ENCODE measurements at places on chromosomes 16 and 17. TPM values are rescaled to one million over a fixed set of nuclear protein-coding genes. Genes with fewer than 3 reads are reported as not detected.

PIK3R5 gene
- total RNA-seq, result 84.0 TPM

ITGAD gene
- 0.28 TPM for total RNA-seq

ACSF3 gene
- total RNA-seq, result 53.0 TPM

ZNF18 gene
- 16.3 TPM for total RNA-seq

ATP2A1 gene
- 4.6 TPM for total RNA-seq

KRTAP1-5 gene
- total RNA-seq, result not detected

ALOX12 gene
- not detected for total RNA-seq

PPM1E gene
- not detected for total RNA-seq

HOXB6 gene
- total RNA-seq, result not detected

KRTAP2-4 gene
- total RNA-seq, result not detected

DPEP3 gene
- total RNA-seq, result 0.54 TPM

ABCC6 gene
- not detected for total RNA-seq

IGSF6 gene
- total RNA-seq, result 1.8 TPM

COG8 gene
- total RNA-seq, result 42.5 TPM

GRCh38 chr17:4184811-4185210 is 41.8 kb downstream of the CYB5D2 start:
- no peak overlapping the region for H3K27ac ChIP-seq
- H3K36me3 ChIP-seq, result peaks cover 30% of the 10 kb centered on the region
- H3K4me1 ChIP-seq, result peaks cover 4% of the 10 kb centered on the region
- H3K27me3 ChIP-seq, result no peaks in the 10 kb centered on the region

DNA sequence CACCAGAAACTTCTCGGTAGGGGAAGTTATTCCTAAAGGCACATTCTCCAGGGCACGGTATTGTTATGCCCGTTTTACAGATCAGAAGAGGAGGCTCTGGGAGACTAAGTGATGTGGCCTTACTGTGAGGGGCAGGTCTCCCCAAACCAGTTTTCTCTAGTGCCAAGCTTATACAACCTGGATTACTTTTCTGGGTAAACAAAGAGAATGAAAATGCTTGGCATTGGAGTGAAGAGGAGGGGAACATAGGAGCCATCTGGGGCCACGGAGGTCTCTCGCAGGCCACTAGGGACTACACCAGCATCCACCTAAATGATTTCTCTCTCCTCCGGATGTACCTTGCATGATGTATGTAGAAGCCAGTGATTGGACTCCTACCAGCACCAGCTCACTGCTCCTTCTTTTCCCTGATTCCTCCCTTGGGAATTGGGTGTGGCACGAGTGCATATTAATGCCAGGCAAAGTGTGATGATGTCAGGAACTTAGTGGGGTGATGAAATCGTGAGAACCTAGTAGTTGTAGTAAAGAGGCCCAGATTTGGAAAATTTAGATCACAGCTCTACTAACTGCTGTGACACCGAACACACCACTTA is 674 bp downstream of the TOM1L1 start:
- no peak overlapping the region for H3K27ac ChIP-seq
- peak overlapping the region; percentile 64 for H3K4me3 ChIP-seq

GRCh38 chr16:5665834-5666233 is 568.2 kb upstream of the EEF2KMT start:
- H3K27me3 ChIP-seq, result no peaks in the 10 kb centered on the region
- no peak overlapping the region for H3K27ac ChIP-seq
- no peaks in the 10 kb centered on the region for H3K36me3 ChIP-seq
- H3K4me3 ChIP-seq, result no peak overlapping the region
- no peak for DNase-seq

DNA sequence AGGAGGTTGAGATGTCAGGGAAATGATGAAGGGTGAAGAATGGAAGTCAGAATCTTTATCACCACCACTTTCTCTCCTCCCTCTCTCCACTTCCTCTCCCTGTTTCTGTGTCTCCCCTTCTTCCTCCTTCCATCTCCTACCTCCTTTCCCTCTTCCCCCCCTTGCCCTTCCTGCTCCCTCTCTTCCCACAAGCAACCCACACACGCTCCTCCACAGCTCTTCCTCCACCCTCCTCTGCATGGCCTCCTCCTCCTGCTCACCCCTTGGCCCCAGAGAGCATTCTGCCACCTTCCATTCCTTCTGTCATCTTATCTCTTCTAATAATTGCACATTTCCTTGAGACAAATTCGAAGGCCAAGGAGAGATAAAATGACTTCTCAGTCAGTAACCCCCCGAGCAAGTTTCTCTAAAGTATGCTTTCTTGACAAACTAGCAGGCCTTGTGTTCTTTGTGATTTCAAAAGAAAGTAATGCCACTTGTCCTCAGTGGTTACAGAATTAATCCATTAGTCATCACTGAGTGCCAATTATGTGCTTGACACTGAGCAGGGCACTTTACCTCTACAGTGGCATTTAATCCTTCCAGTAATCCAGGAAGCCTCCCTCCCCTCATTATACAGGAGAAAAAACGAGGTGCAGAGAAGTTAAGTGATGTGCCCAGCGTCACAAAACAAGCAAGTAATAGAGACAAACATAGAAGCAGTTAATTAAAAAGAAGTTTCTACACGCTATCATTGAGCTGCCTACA is 72.3 kb upstream of the CCL1 start:
- no peak overlapping the region for H3K27ac ChIP-seq
- no peaks in the 10 kb centered on the region for H3K4me1 ChIP-seq
- H3K4me3 ChIP-seq, result no peak overlapping the region
- no peaks in the 10 kb centered on the region for H3K36me3 ChIP-seq

GRCh38 chr17:69606142-69606800 is 191.8 kb downstream of the MAP2K6 start:
- DNase-seq, result no peak
- H3K4me3 ChIP-seq, result no peak overlapping the region
- no peaks in the 10 kb centered on the region for H3K27me3 ChIP-seq
- H3K27ac ChIP-seq, result no peak overlapping the region
- peaks cover 30% of the 10 kb centered on the region for H3K4me1 ChIP-seq

DNA sequence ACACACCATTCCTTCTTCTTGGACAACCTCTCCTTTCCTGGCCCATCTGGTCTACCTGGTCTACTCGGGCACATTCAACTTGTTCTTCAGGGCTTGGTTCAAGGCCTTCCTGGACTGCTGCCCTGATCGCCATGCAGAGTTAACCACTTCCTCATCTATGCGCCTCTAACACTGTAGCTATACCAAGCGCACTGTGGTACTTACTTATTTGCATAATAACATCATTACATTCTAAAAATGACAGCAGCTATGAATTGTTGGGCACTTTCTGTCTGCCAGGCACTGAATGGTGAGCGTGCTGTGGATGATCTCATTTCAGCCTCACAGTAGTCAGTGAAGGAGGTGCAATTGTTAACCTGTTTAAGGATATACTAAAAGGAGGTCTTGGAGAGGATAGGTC is 66.9 kb upstream of the SDK2 start:
- H3K4me3 ChIP-seq, result no peak overlapping the region
- H3K27me3 ChIP-seq, result peaks cover 23% of the 10 kb centered on the region
- H3K4me1 ChIP-seq, result peaks cover 9% of the 10 kb centered on the region

GRCh38 chr17:73936908-73937627 is 266.4 kb upstream of the RPL38 start:
- no peaks in the 10 kb centered on the region for H3K36me3 ChIP-seq
- no peak overlapping the region for H3K27ac ChIP-seq
- peaks cover 2% of the 10 kb centered on the region for H3K4me1 ChIP-seq
- no peak overlapping the region for H3K4me3 ChIP-seq
- DNase-seq, result no peak

GRCh38 chr17:13931111-13931526 is 138.2 kb upstream of the COX10 start:
- DNase-seq, result no peak
- H3K36me3 ChIP-seq, result peaks cover 7% of the 10 kb centered on the region
- no peak overlapping the region for H3K4me3 ChIP-seq
- H3K27ac ChIP-seq, result no peak overlapping the region
- no peaks in the 10 kb centered on the region for H3K27me3 ChIP-seq
- H3K4me1 ChIP-seq, result no peaks in the 10 kb centered on the region

GRCh38 chr16:65200156-65200773 is 78.4 kb upstream of the CDH11 start:
- H3K4me3 ChIP-seq, result no peak overlapping the region
- H3K27me3 ChIP-seq, result no peaks in the 10 kb centered on the region
- H3K4me1 ChIP-seq, result no peaks in the 10 kb centered on the region
- no peak for DNase-seq
- H3K27ac ChIP-seq, result no peak overlapping the region

DNA sequence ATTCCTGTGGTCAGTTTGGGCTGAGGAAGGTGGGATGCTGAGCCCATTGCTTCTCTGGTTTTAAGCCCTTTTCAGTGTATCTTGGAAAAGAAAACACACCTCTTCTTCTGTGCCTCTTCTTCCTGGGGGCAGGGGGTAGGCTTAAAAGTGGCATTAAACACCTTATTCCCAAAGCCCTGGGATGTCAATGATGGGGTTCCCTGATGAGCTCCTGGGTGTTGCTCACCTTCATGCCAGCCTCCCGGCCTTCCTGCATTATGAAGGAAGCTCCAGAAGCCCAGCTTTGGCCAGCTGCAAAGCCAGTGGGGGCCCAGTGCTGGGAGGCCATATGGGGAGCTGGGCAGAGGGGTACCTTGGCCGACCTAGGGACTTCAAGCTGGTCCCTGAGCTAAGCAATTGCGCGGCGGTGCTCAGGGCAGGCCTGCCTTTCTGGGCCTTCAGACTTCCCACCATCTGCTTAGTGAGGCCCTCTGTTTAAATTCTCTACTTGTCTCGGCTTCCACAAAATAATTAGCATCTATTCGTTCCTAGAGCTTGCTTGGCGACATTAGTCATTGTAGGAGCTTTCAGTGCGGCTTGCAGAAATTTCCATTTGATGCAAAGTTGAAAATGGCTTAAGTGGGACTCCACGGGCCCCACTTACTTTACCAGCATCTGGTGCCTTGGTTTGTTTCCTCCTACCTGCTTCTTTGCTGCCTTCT is 121.7 kb upstream of the NLRP1 start:
- DNase-seq, result no peak
- peaks cover 27% of the 10 kb centered on the region for H3K27me3 ChIP-seq
- no peaks in the 10 kb centered on the region for H3K4me1 ChIP-seq
- H3K4me3 ChIP-seq, result no peak overlapping the region

GRCh38 chr17:77634710-77635109 is 323.8 kb upstream of the TNRC6C start:
- DNase-seq, result no peak
- no peaks in the 10 kb centered on the region for H3K36me3 ChIP-seq
- H3K4me3 ChIP-seq, result no peak overlapping the region
- H3K27ac ChIP-seq, result no peak overlapping the region
- H3K27me3 ChIP-seq, result peaks cover 10% of the 10 kb centered on the region

DNA sequence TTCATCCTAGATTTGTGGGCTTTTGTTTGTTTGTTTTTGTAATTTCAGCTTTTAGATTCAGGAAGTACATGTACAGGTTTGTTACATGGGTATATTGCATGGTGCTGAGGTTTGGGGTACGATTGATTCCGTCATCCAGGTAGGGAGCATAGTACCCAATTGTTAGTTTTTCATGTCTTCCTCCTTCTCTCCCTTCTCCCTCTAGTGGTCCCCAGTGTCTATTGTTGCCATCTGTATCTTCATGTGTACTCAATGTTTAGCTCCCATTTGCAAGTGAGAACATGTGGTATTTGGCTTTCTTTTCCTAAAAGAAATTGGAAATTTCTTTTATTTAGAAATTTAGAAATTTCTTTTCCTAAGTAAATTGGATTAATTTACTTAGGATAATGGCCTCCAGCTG is 37.1 kb upstream of the BCAS3 start:
- no peak overlapping the region for H3K27ac ChIP-seq
- H3K4me1 ChIP-seq, result peaks cover 2% of the 10 kb centered on the region
- no peaks in the 10 kb centered on the region for H3K27me3 ChIP-seq
- no peak overlapping the region for H3K4me3 ChIP-seq
- no peak for DNase-seq

- H3K36me3 ChIP-seq, result no peaks in the 10 kb centered on the region
- H3K27ac ChIP-seq, result no peak overlapping the region
- no peaks in the 10 kb centered on the region for H3K27me3 ChIP-seq
- H3K4me1 ChIP-seq, result no peaks in the 10 kb centered on the region
These were observed 1255.8 kb upstream of the CDH8 start for GRCh38 chr16:63292036-63292435.

- H3K27ac ChIP-seq, result no peak overlapping the region
- no peak overlapping the region for H3K4me3 ChIP-seq
- H3K4me1 ChIP-seq, result no peaks in the 10 kb centered on the region
- no peaks in the 10 kb centered on the region for H3K27me3 ChIP-seq
- DNase-seq, result no peak
These were observed 419.1 kb upstream of the RBFOX1 start for GRCh38 chr16:6913566-6913965.

GRCh38 chr17:19398301-19399181 is 11.6 kb upstream of the MFAP4 start:
- peaks cover 8% of the 10 kb centered on the region for H3K27me3 ChIP-seq
- H3K27ac ChIP-seq, result no peak overlapping the region
- H3K4me1 ChIP-seq, result no peaks in the 10 kb centered on the region
- H3K36me3 ChIP-seq, result no peaks in the 10 kb centered on the region

DNA sequence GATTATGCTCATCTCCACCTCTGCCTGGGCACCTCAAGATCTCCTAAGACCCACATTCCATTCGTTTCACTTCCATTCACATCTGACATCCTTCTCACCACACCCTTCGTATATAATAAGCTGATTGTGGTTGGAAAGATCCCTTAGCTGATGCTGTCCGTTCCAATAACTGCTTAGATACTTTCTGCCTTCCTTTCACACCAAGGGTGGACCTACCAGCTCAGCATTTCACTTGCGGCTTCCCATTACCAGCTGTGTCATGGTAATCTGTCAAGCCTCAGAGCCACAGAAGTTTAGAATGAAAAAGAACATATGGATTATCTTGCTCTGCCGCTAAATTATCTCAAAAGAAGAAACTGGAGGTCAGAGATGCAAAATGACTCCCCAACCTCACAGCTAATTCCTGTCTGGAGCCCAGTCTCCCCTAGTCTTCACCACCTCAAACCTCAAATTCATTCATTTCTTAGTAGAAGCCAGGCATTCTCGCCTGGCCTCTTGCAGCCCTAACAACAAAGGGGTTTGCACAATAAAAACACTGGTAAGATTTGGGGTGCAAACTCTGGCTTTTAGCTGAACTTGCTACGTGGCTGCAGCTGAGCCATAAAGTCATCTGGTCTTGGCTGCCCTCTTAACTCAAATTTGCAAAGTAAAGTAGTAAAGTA is 182.8 kb upstream of the HS3ST3A1 start:
- H3K4me1 ChIP-seq, result no peaks in the 10 kb centered on the region
- no peak overlapping the region for H3K4me3 ChIP-seq
- no peak overlapping the region for H3K27ac ChIP-seq
- peaks cover 1% of the 10 kb centered on the region for H3K36me3 ChIP-seq
- DNase-seq, result no peak
- H3K27me3 ChIP-seq, result no peaks in the 10 kb centered on the region

Data from activated naive CD8-positive, alpha-beta T cell treated with anti-CD3 and anti-CD28 coated beads, Interleukin-2, amount 10 ng/mL, durations not matched to agents 7 days and 5 days (primary cell).